Right cardiac atrium (tissue), 5 donors: ENCODE measurements at places on chromosomes 12 and 14. TPM values are rescaled to one million over a fixed set of nuclear protein-coding genes. Genes with fewer than 3 reads are reported as not detected.

RAP1B gene
- polyA plus RNA-seq: 47.6 TPM

GRCh38 chr12:128383357-128383937, 116.5 kb downstream of the TMEM132C start:
- DNase-seq: no peak

- DNase-seq: no peak
Observed at GRCh38 chr14:79318371-79318770, 892.9 kb downstream of the DIO2 start.

DNA sequence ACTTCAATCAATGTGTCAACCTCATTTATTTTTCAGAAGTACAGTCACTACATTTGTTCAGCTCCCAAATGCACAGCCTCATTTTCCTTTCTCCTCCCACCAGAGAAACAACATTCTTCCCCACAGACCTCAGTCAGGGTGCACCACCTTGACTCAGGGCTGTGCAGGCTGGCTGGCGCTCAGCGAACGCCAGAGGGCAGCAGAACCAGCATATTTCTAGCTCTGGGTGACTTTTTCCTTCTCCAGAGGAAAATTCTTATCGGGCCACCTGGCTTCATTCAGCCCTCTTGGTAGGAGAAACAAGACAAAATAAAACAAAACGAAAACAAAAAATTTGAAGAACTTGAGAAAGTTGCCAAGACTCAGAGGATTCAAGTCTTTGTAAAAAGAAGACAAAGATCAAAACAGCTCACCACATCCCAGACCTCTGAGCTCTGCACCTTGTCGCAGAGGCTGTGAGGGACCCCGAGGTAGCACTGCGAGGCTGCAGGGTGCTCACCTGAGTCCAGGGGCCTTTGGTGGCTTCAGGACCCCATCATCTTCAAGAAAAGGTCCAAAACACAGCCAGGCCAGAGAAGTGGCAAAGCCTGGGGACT, 33.7 kb downstream of the PAH start:
- DNase-seq: peak; percentile 85

- no peak for DNase-seq
Observed at GRCh38 chr14:77154421-77154820, 12.8 kb upstream of the ZDHHC22 start.

DNA sequence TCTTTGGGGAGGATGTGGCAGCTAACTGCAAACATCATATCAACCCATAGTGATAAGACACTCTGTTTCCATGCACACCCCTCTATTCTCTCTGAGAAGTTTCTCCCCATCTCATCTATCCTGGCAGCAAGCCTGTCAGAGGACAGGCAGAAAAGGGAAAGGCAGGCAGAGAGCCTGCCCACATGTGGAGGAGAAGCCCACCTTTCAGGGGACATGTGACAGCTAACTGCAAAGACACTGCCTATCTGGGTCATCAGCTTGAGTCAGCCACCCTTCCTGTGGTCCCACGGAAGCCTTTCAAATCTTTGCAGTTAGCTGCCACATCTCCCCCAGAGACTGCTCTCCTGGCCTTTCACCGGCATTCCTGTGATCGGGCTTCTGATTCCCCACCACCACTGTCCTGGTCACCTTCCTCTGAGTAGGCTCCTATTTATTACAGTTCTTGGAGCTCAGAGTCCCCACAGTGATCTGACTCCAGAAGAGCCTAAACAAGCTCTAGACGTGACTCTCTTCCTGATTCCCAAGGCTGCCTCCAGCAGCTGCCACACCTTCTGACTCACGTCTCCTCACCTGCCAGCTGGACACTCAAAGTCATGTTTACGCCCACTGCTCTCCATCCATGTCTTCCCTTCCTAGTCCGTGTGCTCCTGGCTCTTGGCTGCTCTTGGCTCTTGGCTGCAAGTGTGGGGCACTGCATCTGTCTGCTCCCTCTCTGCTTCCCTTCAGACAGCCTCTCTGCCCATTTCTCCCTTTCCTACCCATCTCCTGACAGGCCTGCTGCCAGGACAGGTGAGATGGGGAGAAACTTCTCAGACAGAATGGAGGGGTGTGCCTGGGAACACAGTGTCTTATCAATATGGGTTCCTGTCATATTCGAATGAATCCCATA, 7.5 kb upstream of the KRT1 start:
- DNase-seq: no peak
